ENCODE measurements at places on chromosomes 6 and 20. TPM values are rescaled to one million over a fixed set of nuclear protein-coding genes. Genes with fewer than 3 reads are reported as not detected.

The NMBR gene
- total RNA-seq: not detected

The RWDD1 gene
- total RNA-seq: 25.6 TPM

The LY6G6F gene
- total RNA-seq: not detected

- DNase-seq: no peak
These were observed 543.1 kb upstream of the IRAK1BP1 start for GRCh38 chr6:78324213-78324612.

- DNase-seq: no peak
These were observed 16.5 kb downstream of the SNAI1 start for GRCh38 chr20:49999329-49999728.

- no peak for DNase-seq
These were observed 663.6 kb downstream of the PHF3 start for GRCh38 chr6:64299176-64299575.

- DNase-seq: no peak
These were observed 228.8 kb downstream of the SYNDIG1 start for GRCh38 chr20:24698189-24698588.

GRCh38 chr6:67292169-67292568 is 1342.9 kb upstream of the ADGRB3 start:
- DNase-seq: no peak

DNA sequence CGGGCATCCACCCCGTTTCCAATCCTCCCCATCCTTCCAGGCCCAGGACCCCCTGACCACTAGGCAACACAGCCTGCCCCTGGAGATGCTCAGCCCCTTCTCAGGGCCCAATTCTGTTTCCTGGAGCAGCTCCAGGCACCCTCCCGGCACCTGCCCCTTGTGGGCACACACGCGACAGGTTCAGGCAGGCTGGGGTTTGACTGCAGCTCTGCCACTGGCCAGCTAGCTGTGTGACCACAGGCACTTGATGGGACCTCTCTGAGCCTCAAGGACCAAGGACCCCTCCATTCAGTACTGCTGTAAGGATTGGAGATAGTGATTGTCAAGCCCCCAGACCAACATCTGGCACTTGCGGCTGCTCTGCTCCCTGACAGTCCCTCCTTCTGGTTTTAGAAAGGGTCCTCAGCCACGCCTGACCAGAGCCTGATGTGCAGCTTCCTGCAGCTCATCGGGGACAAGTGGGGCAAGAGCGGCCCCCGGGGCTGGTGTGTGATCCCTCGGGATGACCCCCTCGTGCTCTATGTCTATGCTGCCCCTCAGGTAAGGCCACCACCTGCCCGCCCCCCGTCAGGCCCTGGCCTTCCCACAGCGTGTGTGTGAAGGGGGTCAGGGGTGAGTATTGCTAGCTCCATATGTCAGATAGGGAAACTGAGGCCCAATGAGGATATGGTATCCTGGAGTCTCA is 21.7 kb downstream of the FGD2 start:
- DNase-seq: no peak

DNA sequence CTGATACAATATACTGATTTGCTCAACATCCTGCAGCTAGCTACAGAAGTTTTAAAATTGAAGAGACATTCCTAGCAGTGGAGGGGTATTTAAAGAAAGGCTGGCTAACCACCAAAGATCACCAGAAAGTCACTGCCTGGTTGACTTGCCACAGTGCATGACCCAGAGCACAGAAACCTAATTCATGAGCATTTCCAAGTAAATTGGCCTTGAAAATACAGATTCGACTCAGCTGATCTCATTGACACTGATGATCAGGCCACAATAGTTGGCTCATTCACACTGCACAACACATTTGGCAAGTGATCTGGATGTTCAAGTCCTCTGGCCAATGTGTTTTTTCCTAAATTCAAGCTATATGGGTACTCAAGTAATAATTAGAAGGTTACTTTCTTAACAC is 13.3 kb upstream of the TDRD6 start:
- no peak for DNase-seq

DNA sequence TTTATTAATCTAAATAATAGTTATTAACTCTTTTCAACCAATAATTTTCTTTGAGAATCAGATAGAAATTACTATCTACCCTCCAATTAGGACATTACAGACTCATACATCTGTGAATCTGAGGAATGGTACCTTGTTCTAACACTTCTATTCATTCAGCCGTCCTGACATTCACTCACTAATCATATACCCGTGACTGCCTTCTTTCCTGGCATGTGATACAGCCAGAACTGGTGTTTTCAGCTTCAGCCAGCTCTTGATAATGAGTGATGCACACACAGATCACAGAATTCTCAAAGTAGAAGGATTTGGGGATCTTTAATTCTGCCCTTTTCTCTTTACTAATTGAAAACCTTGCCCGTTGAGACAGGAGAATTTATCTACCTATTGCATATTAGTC is 499.9 kb downstream of the UTRN start:
- no peak for DNase-seq

DNA sequence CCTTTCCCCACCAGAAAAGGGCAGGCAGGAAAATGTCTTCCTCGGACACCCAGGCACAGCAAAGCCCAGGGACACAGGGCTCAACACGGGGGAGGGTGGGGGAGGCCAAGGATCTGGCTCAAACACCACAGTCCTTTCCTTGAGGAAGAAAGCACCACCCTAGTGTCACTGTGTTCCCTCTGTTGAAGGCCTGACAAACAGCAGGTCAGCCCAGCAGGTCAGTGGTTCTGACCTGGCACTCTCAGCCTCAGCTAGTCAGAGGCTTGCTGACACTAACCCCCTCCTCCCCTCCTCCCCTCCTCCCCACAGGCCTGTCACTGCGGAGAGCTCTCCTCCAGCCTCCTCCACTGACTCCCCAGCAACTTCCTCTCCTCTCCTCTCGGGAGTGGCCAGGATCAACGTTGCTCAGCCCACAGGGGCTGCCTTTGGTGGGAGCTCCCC is 239.6 kb downstream of the LRFN2 start:
- DNase-seq: no peak

DNA sequence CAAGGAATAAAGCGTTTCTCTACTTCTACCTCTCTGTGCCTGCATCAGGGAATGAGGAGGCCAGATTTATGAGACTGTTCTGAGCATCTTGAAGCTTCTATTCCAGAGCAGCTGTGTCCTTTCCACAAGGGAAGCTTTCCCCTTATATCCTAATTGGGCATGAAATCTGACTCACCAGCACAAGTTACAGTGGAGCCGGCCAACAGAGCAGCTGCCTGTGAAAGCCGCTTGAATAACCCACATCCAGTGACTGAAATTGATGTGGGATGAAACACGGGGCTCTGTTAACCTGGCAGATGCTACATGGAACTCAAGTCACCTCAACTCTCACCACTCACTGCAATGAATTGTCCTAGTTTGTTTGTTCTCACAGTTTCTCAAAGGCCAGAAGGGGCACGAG is 400.3 kb downstream of the TFAP2A start:
- DNase-seq: no peak

- DNase-seq: no peak
These were observed 139.1 kb downstream of the BTBD3 start for GRCh38 chr20:12056839-12057238.

DNA sequence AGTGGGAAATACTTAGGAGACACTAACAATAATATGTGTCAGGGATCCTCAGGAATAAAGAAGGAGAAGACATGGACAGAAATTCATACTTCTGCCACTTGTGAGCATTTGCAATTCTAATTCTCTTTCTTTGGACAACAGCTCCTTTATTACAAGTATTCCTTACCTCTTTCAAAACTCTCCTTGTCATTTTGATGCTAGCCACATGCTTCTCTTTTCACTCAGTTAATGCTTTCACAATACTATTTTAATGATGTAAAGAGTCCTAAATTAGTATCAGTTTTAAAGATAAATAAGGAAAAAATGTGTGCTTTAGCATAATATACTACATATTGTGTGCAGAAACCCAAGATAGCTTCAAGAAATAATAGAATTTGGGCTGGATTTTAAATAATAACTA is 62.5 kb downstream of the AHI1 start:
- DNase-seq: no peak

DNA sequence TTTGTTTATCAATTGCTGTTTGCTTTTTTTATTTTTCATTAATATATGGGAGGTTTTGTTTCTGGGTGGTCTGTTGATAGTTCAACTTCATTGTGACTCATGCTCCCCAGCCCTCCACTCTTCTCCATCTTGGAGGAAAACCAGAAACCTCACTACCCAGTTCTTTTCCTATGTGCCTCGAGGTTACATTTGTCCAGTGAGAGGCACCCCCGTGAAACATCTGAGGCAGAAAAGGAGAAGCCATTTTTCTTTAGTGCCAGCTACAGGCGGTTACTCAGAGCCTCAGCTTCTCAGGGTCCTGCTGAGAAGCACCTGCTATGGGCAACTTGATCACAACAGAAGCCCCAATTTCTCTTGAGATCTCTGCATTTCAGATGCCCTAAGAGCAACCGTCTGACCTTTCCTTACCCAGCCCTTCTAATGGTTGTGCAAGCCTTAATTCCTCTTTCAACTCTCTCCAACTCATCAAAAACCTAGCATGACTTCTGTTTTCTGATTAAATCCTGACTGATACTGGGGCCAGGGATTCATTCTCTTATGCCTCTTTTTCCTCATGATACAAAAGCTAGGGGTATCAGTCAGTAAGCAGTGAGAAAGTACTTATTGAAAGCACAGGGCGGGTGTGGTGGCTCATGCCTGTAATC is 144.6 kb downstream of the ELOVL4 start:
- no peak for DNase-seq

DNA sequence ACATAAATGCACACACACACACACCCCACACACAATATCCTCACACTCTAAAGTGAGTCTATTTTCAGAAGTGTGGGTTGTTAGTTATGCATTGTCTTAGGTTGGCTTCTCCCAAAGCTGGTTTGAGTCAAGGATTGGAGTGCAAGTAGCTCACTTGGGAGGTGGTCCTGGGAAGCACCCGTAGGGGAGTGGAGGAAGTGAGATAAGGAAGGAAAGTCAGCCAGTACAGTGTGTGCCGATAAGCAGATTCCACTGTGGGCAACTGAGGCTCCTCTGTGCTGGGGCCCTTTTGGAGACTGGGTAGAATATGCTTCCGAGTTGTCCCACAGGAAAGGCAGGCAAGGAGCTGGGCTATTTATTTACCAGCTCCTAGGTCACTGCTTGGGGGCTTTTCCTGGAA is 67.2 kb downstream of the PLCB4 start:
- no peak for DNase-seq

Data from glomerular endothelial cell (primary cell).